Caco-2 (cell line): ENCODE measurements at places on chromosomes 2 and 18. TPM values are rescaled to one million over a fixed set of nuclear protein-coding genes. Genes with fewer than 3 reads are reported as not detected.

Gene SALL3
- not detected in 2 replicates for total RNA-seq

Gene CXCR2
- not detected in 2 replicates for total RNA-seq

Gene ADGRF3
- total RNA-seq = 0.09 and 0.18 TPM in 2 replicates

Gene FKBP7
- 1.3 and 2.4 TPM in 2 replicates for total RNA-seq

DNA sequence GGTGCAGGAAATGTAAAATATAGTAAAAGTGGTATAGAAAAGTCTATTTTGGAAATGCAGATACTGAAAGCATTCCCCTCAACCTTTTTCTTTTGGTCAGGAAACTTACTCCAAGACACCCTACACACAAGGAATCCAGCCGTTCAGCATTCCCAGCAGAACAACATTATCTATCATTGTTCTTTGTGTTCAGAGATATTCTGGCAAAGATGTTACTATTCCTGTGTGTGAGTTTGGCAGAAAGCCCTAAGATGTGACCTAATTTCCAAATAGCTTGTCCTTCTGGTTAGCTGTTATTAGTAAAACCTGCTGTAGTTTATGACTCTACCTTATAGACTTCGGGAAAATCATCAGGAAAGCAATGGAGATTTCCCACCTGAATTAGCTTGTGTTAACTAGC lies 78.1 kb upstream of the PELI1 start:
- no peak for DNase-seq

DNA sequence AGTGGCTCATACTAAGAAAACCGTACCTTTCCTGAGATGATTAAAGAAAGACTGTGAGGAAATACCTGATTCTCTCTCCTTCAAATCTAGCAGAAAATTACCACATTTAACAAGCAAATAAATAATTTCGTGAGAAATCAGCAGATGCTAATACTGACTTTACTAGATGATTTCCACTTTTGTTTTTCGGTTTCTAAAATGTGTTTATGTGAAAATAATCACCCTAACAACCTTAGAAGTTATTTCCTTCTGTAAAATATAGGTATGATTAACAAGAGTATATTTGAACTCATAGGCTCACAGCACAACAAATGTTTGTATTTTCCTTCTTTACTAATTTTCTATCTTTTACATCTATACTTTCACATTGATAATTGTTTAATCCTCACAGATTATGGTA lies 594.1 kb upstream of the FAM98A start:
- DNase-seq = no peak

- DNase-seq = no peak
Measured at GRCh38 chr2:180246268-180246667, 239.2 kb upstream of the CWC22 start.

Gene WNT6
- total RNA-seq = 18.3 and 20.3 TPM in 2 replicates

DNA sequence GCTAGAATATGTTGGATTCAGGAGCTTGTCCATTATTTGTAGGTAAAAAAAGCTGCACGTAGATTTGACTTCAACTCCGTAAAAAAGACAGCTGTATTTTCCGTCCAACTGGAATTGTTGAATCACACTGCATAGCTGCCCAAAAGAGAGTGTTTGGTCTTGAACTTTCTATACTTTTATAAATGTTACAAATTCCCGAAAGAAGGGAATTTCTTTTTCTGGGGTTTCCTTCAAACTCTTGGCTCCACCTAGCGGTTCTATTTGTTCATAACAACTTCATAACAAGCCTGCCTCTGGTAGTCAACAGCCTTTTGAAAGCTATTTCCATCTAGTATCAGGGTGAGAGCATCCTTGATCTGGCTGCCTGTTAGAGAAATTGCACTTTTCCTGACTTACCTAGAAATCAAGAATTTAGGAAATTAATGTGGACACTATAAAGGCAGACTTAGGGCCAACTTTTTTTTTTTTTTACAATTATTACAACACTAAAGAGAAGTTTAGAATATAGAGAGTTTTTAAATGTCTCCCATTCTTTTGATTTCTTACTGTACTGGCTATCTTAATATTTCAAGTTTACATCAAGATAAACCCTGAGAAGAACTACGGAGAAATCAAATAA lies 48.1 kb downstream of the TMEM185B start:
- DNase-seq = peak; percentile 61

DNA sequence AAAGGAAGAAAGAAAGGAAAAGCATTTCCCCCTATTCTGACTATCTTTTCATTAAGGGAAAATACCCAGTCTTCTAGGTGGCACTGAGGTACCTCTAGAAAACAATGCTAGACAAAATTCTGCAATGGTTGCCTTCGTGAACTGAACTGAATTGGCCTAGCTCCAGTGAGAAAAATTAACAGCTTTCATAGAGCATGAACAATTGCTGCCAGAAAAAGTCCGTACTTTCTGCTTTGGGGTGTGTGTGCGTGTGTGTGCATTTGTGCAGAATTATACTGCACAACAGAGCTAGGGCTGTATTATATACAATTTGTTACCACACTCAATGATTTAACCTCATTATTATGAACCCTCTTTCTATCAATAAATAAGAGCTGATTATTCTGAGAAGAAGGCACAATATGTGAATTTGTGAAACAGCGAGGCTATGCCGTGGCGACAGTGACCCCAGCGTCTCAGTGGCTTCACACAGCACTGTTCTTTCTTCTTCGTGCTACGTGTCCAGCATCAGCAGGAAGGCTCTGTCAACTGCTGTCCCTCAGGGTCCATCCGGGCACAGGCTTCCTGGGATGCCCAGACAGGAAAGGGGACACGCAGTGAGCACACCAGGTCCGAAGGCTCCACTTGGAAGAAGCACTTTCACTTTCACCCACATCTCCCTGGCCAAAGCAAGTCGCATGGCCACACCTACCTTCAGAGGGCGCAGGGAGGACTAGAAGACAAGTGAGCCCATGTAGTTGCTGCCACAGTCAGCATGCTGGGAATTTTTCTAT lies 47.5 kb downstream of the PTGR3 start:
- DNase-seq = peak; percentile 5

DNA sequence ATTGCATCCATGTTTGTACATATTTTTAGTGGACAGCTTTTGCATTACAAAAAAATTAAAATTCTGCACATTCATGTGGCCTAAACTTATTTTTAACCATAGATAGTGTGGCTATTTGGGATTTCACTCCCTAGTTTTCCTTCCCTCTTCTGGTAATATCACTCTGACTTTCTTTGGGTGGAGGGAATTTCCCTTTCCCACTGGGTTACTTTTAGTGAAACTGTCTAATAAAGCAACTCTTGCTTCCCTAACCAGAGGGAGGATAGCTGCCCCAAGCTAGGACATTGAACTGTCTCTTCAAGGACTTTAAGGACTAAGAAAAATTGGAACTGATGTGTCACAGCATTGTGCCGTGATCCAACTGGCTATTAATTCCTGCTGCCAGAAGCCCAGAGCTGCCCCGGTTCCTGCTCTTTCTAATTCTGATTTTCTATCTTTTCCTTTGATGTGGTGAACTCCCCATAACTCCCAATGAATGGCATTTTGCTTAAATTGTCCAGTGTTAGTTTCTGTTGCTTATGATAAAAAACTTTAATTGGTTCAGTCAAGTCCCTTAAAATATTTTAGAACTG lies 20.0 kb upstream of the EFR3B start:
- DNase-seq = no peak

- DNase-seq = no peak
Measured at GRCh38 chr2:159716857-159717256, 4.6 kb downstream of the MARCHF7 start.
